ENCODE measurements at places on chromosomes 5 and 9.

DNA sequence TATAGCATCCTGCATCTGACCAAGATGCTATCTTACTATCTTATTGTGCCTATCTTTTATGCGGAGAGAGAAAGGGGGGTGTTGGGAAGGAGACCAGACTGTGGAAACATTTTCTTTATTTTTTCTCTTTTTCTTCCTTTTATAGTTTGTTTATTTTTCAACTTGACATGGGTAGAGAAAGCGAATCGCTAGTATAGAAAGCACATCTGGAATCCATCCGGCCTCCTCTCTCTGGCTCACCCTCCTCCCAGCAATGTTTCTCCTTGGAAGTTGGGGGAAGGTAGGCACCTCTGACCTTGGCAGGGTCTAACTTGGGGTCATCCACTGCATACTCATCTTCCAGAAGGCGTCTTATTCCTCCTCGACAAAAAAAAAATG, 3.9 kb downstream of the S1PR3 start:
- H3K27ac ChIP-seq = no peak overlapping the region
- peaks cover 35% of the 10 kb centered on the region for H3K4me1 ChIP-seq
- H3K36me3 ChIP-seq = no peaks in the 10 kb centered on the region
- H3K4me3 ChIP-seq = 0 out of 2 replicates have a peak overlapping the region, but pooled peaks have one; percentile 1
- no peaks in the 10 kb centered on the region for H3K27me3 ChIP-seq
- no peak for DNase-seq

- H3K36me3 ChIP-seq = no peaks in the 10 kb centered on the region
- no peak overlapping the region for H3K4me3 ChIP-seq
- DNase-seq = no peak
- H3K27me3 ChIP-seq = no peaks in the 10 kb centered on the region
Measured at GRCh38 chr9:8762479-8763085, 963.0 kb upstream of the DMAC1 start.

DNA sequence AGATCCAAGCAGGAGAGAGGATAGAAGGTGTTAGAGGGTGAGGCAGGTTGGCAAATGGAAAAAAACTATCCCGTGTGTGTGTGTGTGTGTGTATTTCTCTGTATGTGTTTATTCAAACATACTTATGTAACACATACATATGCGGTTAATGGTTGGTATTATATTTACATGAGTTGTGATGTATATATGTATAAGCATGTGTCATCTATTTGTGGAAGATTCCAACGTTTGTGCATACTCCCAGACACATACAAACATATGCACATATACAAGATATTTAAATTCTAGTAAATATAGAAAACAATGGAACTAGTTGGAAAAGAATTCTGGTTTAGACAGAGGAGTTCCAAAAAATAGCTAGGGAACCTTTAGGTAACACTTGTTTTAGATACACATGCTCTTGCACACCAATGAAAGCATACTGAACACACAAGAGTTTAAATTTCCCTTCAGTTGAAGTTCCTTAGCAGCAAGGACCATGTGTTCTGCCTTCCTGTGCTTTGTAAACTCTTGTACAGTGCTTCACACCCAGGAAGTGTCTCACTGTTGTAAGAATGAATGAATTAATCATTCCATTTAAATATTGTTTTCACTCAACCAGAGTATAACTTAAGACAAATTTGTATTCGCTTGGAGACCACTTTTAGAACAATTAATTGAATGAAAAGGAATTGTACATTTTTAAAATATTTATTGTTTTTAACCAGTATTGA, 257.8 kb downstream of the FER start:
- no peaks in the 10 kb centered on the region for H3K4me1 ChIP-seq
- H3K36me3 ChIP-seq = no peaks in the 10 kb centered on the region
- no peak for DNase-seq
- no peaks in the 10 kb centered on the region for H3K27me3 ChIP-seq
- H3K4me3 ChIP-seq = no peak overlapping the region

GRCh38 chr9:4620881-4621555, 41.1 kb upstream of the PLPP6 start:
- no peaks in the 10 kb centered on the region for H3K27me3 ChIP-seq
- peaks cover 7% of the 10 kb centered on the region for H3K4me1 ChIP-seq
- H3K4me3 ChIP-seq = no peak overlapping the region
- no peak overlapping the region for H3K27ac ChIP-seq
- DNase-seq = peak; percentile 66

- peaks cover 10% of the 10 kb centered on the region for H3K4me1 ChIP-seq
- no peaks in the 10 kb centered on the region for H3K27me3 ChIP-seq
- H3K4me3 ChIP-seq = no peak overlapping the region
- no peaks in the 10 kb centered on the region for H3K36me3 ChIP-seq
Measured at GRCh38 chr5:59189472-59190244, 606.8 kb downstream of the RAB3C start.

DNA sequence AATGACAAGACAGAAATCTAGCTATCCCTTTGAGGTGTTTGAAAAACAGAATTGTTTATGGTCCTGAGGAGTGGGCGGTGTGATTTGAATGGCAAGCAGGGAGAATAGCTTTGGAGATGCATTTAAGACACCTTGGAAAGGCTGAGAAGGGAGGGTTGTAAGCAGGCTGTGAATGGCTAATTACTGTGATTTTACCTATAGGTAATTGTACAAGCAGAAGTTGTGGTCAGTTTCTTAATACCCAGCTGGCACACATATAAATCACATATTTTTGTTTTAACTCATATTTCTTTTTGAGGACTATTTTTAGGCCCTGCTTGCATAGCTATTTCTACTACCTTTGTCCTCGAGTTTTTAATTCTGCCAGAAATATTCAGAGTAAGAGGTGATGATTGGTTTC, 248.6 kb downstream of the KDM4C start:
- H3K36me3 ChIP-seq = peaks cover 15% of the 10 kb centered on the region
- no peaks in the 10 kb centered on the region for H3K27me3 ChIP-seq
- H3K4me3 ChIP-seq = no peak overlapping the region
- no peak for DNase-seq
- H3K27ac ChIP-seq = no peak overlapping the region

DNA sequence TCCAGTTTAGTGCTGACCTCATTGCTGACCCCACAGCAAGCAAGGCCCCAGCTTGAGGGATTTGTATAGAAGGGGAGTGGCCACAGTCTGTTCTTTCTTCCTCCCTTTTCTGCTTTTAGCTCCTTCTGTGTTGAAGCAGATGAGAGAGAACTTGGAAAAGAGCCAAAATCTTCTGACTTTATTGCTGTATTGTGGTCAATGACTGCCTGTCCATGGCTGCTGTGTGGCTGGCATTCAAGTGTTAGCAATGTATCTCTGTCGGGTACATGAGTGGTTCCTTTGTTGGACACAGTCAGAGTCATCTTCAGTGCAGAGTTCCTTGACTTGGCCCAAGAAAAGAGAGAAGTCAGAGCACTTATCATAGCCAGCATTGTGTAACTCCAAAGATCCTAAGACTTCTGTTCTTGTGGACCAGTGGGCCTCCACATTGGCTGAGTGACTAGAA, 154.1 kb downstream of the LRRC70 start:
- H3K27me3 ChIP-seq = no peaks in the 10 kb centered on the region
- no peaks in the 10 kb centered on the region for H3K36me3 ChIP-seq
- H3K4me3 ChIP-seq = no peak overlapping the region
- no peak overlapping the region for H3K27ac ChIP-seq
- no peaks in the 10 kb centered on the region for H3K4me1 ChIP-seq
- DNase-seq = peak; percentile 6

DNA sequence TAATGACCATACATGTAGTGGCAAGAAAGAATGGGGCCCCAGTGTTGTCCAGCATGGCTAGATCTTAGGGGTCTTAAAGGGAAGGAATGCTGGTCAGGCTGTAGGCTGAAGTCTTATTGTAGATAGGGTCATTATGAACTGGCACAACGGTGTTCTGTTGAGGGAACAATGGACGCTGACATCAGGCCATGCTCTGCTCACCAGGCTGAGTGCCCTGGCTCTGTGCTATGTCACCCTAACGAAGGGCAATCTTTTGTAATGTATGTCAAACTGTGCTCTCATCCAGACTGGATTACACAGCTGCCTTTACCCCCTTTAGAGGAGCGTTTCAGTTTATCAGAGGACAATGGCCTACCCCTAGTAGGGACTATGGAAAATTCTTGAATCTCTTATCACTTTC, 14.6 kb upstream of the ZNF608 start:
- H3K36me3 ChIP-seq = no peaks in the 10 kb centered on the region
- H3K4me1 ChIP-seq = no peaks in the 10 kb centered on the region
- H3K4me3 ChIP-seq = no peak overlapping the region
- no peak overlapping the region for H3K27ac ChIP-seq
- no peaks in the 10 kb centered on the region for H3K27me3 ChIP-seq

DNA sequence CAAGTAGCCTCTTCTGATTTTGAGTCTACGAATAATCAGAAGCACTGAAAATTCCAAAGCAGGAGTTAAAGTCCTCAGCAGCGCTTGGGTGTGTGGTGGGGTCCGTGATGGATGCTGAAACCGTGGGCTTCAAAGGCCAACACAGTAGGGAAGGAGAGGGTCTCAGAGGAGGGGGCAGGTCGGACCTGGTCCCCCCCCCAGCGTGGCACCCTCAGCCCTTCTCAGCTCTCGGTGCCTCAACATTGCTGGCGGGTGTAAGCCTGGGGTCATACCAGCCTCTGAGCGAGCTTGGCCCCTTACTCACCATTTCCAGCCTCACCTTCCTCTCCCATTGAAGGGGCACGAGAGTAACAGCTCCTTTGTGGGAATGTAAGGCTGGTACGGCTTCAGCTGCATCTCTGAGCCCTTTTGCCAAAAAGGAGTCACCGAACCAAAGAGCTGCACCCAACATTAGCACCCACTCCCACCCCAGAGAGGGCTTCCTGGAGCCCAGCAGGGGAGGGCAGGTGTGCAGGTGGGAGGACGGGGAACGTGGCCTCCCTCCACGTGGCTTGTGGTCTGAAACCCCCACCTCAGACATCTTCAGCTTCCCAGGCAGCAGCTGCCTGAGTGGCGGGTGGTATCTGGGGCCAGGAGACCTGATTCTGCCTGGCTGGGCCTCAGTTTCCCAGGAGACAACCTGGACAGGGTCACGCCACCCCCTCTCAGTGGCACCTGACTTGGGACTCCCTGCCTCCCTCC, 6.7 kb upstream of the LCN1 start:
- H3K4me3 ChIP-seq = no peak overlapping the region
- DNase-seq = no peak
- peaks cover 12% of the 10 kb centered on the region for H3K4me1 ChIP-seq
- peaks cover 23% of the 10 kb centered on the region for H3K27me3 ChIP-seq
- H3K27ac ChIP-seq = no peak overlapping the region
- no peaks in the 10 kb centered on the region for H3K36me3 ChIP-seq

DNA sequence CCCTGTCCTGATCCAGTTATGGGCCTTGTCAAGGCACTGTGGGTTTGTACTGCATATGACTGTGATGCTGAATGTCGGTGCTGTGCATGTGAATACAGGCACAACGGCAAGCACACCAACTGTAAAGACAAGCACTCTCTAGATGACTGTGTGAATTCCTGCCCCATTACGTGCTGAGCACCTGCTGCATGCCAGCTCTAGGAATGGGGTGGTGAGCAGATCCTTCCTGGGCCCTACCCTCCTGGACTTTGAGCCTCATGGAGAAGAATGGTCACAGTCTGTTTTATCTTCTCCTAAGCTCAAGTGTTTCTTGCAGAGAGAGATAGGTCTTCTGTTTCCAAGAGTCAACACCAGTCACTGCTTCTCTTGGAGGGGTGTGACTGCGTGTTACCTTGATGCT, 56.0 kb upstream of the RARS1 start:
- no peak for DNase-seq
- H3K27ac ChIP-seq = no peak overlapping the region
- H3K4me3 ChIP-seq = no peak overlapping the region
- no peaks in the 10 kb centered on the region for H3K27me3 ChIP-seq
- no peaks in the 10 kb centered on the region for H3K36me3 ChIP-seq
- H3K4me1 ChIP-seq = peaks cover 9% of the 10 kb centered on the region

DNA sequence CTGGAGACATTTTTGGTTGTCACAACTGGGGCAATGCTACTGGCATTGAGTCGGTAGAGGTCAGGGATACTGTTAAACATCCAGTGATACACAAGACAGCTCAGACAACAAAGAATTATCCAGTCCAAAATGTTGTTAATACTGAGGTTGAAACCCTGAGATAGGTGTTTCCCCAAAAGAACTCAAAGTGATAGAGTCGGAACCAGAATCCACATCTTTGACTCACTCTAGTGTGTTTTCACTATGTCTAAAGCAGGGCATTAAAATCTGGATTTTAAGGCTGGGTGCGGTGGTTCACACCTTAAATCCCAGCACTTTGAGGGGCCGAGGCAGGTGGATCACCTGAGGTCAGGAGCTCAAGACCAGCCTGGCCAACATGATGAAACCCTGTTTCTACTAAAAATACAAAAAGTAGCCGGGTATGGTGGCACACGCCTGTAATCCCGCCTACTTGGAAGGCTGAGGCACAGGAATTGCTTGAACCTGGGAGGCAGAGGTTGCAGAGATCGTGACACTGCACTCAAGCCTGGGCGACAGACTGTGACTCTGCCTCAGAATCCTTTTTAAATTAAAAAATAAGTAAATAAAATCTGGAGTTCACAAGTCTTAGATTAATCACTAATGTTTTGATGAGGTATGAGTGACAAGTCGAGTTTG, 17.0 kb downstream of the SLC31A1 start:
- H3K27ac ChIP-seq = no peak overlapping the region
- DNase-seq = no peak
- H3K27me3 ChIP-seq = no peaks in the 10 kb centered on the region
- no peaks in the 10 kb centered on the region for H3K4me1 ChIP-seq
- H3K36me3 ChIP-seq = no peaks in the 10 kb centered on the region

DNA sequence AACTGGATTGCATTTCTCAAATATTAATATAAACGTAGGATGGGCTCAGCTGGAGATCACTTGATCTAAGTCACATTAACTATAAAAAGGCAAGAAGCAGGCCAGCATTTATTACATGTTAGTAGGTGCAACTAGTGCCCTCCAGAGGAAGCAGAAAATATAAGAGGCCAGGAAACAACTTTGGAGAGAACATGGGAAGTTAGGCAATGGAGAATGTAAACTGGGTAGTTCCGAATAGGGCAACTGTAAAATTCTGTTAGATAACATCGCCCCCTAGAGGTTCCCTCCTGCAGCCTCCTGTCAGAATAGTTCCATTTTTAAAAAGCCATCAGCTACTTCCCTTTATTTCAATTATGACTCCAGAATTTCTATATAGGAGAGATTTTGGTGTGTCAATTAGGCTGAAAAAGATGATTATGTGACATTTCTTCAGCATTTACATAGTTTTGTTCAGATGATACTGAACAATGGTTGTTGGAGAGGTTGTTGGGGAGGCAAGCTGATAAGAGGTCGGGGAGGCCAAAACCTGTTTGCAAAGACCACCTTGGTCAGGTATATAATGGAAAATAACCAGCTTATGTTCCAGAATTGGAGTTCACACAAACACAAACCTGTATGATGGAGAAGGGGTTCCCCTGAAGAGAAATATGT, 22.4 kb downstream of the CCL28 start:
- no peak overlapping the region for H3K27ac ChIP-seq
- no peaks in the 10 kb centered on the region for H3K27me3 ChIP-seq
- no peaks in the 10 kb centered on the region for H3K36me3 ChIP-seq

- H3K27me3 ChIP-seq = no peaks in the 10 kb centered on the region
- H3K4me3 ChIP-seq = no peak overlapping the region
- H3K4me1 ChIP-seq = no peaks in the 10 kb centered on the region
- no peak for DNase-seq
Measured at GRCh38 chr5:84673785-84674184, 289.1 kb upstream of the EDIL3 start.

Measured in GM23248 (cell line).